NCI-H1436 treated with DMSO at 0.1 percent for 48 hours (cell line): ENCODE measurements at places on chromosomes 4 and X.

DNA sequence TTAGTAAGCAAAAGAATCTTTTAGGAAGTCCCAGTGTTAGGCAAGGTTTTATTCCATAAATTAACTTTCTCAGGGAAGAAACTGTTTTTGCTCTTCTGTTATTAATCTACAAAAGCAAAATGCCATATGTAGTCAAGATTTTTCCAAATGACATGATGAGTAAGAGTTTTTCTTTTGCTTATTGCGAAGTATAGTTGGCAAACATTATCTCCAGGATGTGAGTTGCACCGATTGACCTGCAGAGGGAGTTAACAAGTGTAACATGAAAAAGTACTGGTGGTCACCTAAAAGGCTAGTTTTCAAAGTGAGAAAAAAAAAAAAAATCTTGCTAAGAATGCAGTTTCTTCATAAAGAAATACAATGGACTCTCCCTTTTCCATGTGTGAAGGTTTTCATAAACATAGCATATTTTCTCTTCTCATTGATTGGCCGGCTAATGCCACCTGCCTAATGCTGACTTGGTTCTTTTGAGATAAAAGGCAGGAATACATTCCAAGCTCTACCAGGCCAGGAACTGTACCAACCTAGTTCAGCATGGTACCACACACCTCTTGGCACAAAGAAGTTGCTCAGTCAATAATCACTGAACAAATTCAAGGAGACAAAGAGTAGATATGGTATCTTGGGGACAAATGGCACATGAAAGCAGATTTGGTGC, 100.2 kb downstream of the LNX1 start:
- DNase-seq, result no peak

DNA sequence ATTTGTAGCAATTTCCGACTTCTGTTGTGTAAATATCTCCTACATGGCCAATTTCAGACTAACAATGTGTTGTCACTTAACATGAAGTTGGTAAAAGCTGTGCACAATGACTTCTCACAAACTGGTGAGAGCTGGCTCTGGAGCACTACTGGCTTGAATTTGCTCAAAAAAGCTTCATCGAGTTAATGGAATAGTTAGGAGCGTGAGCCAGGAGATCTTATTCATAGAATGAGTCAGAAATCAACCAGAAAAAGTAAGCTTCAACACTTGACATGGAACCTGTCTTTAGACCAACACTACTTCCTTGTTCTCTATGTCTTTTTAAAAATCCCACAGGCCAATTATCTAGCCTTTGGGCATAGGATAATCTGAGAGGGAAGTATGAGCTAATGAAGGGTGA, 7.9 kb upstream of the CHRDL1 start:
- DNase-seq, result peak; percentile 6

DNA sequence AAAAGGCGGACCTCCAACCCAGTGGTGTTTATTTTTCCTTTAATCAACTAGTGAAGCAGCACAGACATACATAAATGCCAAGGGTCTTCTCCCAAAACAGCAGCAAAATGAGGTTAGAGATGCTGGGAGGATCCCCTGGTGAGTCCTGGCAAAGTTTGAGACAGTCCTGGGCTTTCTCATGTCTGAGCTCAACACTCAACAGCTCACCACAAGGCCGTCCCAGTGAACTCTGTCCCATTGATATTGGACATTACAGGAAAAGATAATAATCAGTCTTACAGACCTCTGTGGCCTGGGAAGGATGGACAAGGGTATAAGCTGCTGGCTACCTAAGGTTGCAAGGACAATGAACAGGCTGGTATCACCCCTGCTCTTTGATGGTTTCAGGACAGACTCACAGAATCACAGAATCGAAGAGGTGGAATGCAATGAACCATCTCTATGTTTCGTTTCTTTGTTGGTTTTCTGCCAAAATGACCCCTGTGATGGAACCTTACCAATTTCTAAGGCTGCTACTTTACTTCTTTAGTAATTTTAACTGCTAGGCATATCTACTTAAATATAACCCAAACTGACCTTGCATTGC, 551.8 kb downstream of the RAB28 start:
- DNase-seq, result no peak

DNA sequence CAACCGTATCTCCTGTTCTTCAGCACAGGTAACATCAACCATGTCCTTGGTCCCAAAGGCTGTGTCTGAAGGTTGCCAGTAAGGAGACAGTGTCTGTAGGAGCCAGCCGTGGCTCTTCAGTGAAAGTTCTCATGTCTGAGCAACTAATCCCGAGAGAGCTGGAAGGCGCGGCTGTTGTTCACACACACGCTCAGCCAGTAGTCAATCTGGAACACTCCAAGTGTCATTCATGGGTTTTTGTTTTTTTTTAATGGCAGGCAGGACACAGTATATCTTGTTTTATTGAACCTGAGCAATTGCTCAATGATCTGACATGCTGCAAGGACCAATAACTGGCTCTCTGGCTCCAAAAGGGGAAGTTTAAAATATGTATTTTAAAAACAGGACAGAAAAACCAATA, 48.4 kb upstream of the MAP3K15 start:
- no peak for DNase-seq

DNA sequence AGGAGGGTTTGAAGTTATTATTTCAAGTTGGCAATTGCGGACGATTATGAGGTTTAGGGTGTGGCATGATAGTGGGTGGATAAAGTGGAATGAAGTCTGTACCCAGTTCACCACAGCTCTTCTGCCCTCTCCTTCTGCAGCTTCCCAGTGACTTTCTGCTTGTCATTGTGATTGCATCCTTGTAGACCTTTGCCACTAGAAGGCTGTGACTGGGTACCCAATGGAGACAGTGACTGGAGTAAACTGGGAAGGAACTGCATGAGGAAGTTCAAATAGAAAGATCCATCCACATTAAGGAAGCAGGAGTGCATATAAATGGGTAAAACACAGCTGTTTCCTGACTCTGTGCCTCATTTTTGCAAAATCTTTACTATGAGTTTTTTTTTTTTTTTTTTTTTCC, 53.5 kb upstream of the SPANXN3 start:
- no peak for DNase-seq

DNA sequence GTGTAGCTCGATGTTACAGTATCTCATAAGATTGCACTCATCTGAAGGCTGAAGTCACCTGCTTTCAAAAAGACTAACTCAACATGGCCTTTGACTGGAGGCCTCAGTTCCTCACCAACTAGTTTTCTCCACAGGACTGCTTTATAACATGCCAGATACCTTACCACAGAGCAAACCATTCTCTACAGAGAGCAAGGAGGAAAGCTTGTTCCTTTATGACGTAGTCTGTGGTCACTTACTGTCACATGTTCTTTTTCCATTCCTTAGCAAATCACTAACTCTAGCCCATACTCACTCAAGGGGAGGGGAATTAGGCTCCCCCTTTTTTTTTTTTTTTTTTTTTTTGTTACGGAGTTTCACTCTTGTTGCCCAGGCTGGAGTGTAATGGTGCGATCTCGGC, 3.2 kb downstream of the THAP9 start:
- no peak for DNase-seq

- no peak for DNase-seq
Observed at GRCh38 chr4:6068986-6069385, 50.8 kb upstream of the C4orf50 start.

DNA sequence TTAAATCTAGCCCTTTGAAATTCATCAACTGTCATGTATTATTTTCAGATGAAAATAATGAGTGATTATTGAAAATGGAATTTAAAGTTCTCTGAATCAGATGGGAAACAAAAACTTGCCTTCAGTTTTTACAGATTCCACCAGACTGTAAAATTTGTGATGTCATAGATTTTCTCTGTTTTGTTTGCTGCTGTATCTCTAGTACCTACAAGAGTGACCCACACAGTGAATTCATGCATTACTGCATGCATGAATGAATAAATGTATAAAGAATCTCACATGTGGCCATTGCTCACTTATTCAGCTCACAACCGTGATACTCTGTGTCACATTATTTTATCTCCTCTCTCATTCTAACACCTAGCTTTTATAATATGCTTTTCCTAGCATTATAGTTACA, 532.2 kb upstream of the AGA start:
- no peak for DNase-seq

- no peak for DNase-seq
Observed at GRCh38 chr4:3770323-3771163, 4.4 kb downstream of the ADRA2C start.

DNA sequence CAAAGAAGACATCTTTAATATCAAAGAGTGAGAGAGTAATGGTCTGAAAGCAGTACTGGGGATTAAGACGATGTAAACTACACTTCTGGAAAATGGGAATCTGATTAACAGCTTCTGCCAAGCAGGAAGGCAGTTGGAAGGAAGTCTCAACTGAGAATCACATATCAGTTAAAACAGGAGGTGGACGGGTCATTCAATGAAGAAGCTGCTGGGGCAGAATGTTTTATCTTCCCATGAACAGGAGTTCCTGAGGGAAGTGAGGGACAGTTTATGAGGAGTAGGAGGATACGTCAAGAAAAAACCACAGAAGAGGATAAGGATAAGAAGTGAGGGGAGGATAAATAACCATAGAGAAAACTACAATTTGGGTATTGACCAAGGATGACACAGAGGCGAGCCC, 38.7 kb upstream of the MAGEA10 start:
- no peak for DNase-seq

GRCh38 chrX:1491851-1492349, 39.2 kb upstream of the ASMTL start:
- no peak for DNase-seq

GRCh38 chr4:152684007-152684406, 4.2 kb upstream of the TMEM154 start:
- DNase-seq, result no peak

- DNase-seq, result no peak
Observed at GRCh38 chrX:45815441-45815840, 614.8 kb upstream of the DIPK2B start.

DNA sequence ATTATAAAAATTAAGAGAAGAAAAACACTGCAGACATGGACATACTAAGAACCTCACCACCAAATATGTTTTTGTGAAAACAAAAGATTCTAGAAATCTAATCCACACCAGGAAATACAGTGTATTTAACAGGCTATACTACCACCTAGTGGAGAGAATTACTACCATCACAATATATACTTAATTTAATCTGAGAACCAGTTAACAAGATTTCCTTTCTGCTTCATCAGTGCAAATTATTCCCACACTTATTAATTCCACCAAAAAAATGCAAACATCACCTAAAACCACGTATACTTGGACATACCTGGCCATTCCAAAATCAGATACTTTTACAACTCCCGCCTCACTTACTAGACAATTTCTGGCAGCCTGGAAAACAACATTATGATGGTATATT, 7.0 kb upstream of the TXK start:
- DNase-seq, result peak; percentile 20

DNA sequence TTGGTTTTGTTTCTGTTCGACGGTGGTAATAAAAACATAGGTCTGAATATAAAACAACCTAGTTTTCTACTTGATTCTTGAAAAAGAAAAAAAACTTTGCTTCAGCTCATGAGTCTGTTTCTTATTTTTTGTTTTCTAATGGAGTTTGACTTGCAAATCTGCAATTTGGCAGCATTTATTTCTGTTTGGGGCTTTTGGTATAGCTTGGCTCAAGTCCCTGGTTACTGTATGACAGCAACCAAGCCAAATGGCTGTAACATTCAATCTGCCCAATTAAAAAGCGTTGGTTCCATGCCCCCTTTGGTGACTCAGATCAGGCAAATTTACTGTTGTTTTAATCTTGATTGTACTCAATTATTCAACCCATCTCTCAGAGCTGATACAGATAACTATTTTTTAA, 263.4 kb downstream of the GRIA3 start:
- no peak for DNase-seq

DNA sequence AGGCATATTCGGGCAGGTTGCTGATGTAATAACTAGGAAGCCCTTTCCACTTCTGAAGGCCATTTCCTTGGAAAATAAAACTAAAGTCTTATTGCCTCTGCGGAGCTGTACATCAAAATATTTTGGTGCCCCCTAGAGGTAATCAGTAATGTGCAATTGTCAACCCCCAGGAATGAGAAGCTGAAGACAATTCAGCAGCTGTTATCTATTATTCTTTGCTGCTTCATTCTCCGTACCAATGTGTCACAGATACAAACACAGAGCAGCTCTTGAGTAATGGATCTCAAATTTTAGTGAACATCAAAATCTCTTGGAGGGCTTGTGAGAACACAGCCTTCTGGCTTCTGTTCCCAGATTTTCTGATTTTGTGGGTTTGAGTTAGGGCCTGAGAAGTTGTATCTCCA, 3.5 kb upstream of the SLIT2 start:
- no peak for DNase-seq

- DNase-seq, result no peak
Observed at GRCh38 chrX:16885628-16886027, 15.5 kb upstream of the RBBP7 start.

GRCh38 chr4:139164731-139165130, 12.3 kb downstream of the ELF2 start:
- no peak for DNase-seq

DNA sequence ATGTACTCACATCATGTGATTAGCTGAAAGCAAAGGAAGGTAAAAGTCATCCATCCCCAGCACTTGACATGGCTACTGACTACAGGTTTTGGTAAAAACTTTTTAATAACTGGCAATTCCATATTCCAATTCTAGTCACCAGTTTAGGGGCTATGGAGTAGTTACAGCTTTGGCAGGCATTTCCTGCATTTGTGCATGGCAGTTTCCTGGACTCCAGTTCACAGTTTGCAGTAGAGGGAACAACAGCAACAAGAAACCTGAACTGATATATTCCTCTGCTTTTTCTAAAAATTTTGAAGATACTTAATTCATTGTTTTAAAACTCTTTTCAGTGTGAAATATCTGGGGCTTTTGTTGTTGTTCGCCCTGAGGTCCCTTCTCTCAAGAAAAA, 184.3 kb downstream of the PPP3CA start:
- DNase-seq, result no peak

DNA sequence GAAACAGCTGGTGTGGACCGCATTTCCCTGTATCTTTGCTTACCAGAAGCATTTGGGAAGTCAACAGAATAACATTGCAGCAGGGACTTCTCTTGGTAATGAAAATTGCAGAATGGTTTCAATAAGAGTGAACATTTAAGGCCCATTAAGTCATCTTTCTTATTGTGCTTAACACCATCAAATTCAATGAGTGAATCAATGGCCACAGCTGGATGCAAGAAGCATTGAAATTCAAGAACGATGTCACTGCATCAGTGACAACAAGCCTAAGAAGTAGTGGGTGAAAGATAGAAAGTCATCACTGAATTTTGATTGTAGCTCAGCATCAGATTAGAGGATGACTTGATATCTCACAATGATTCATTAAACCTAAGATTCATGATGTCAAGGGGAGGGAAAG, 93.9 kb upstream of the GPM6A start:
- DNase-seq, result no peak

GRCh38 chr4:91302120-91302519, 1001.6 kb upstream of the GRID2 start:
- DNase-seq, result no peak

- no peak for DNase-seq
Observed at GRCh38 chrX:141158084-141158483, 18.8 kb downstream of the LDOC1 start.

DNA sequence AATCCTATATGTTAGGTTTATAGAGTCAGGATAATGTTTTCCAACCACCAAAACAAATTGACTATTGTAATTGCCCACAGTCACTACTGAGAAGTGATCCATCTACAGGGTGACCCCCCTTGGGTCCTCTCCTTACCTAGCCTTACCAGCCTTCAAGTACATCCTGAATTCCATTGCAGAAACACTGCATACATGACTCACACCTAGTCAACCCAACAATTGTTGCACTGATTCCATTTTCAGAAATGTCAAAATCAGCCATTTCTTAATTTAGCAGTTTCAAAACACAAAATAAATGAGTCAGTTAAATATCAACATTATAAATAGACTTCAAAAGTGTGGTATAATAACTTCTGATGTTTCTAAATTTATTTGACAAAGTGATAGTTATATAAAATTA, 106.3 kb upstream of the TNIP3 start:
- DNase-seq, result no peak
